Cerebellar nuclear complex (tissue), 1 donor: ENCODE measurements at places on chromosomes 4 and X.

DNA sequence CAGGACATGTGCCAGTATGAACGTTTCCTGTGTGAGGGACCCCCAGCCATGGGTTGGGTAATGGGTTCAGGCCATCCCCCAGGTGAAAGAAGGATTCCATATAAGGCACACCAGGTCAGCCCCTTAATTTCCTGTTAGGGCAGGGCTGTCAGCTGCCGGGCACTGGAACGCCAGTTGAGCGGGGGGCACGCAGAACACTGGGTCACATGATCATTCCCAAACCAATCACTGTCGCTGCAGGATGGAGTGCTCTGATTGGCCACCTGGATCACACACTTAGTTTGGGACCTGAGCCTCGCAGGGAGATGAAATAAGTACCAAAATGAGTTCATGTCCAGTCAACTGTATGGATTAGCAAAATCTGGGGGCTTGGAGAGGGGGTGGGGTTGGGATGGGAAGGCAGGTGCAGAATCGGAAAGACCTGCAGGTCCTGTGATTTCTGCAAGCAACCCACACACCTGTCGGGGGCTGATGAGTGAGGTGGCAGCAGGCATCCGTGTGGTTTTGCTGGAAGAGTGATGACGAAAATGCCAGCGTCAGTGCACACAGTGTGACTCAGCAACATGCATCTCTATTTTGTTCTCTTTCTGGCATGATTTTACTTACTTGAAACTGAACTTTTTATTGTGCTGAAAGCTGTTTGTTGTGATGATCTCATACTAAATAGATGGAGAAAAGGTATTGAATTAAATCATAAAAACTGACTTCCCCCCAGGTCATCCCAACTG is 32.2 kb downstream of the RNF212 start:
- no peak for DNase-seq

DNA sequence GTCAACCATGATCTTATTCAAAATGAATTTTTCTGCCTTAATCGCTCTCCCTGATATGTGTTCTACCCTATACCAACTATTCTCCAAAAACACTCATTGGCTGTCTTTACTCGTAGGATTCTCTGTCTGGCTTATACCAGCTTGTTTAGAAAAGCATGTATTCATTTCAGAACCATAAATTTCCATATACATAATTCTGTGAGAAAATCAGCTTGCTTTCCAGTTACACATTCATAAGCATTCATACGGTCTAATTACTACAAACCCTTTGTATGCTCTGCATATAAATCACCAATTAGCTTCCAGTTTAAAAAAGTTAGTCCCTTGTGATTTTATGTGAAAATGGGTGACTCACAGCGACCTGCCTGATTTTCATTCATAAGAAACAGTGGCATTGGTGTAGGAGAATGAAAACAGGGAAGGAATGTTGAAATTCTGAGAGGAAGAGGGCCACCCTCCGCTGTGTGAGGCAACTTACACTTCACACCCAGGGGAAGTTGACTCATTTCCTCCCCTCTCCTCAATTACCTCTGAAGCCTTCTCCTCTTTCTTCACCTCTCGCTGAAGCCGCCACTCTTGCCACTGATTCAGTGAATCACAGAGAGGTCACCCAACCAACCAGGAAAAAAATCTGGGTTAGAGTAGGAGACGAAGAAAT is 63.3 kb downstream of the MEPE start:
- DNase-seq: no peak

- DNase-seq: no peak
Measured at GRCh38 chr4:154720618-154721267, 23.1 kb upstream of the LRAT start.

DNA sequence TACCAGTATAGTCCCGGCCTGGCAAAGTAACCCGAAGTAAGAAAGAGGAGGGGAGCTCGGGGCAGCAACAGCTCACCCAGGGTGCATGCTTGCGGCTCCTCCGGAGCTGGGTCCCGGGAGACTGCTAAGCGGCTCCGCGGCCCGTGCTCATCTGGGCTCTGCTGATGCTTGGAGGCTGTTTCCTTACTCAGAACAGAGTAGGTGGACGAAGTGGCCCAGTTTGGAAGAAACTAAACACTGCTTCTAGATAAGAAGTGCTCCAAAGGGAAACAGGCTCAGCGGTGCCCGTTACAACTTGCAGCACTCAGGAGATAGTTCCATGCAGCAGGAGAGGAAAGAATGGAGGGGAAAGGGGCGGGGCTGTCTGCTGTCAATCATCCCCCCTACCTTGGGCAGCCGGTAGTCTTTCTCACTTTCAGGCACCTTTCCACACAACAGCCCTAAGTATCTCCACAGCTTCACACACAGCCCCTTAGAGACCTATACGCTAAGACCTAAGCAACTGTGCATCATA is at the start of gene COL4A6:
Gene COL4A6 (minus strand): TSS at position 313 of the 514 bp plus-strand sequence. CDS start 226 bp downstream, at position 87.
- DNase-seq: no peak

DNA sequence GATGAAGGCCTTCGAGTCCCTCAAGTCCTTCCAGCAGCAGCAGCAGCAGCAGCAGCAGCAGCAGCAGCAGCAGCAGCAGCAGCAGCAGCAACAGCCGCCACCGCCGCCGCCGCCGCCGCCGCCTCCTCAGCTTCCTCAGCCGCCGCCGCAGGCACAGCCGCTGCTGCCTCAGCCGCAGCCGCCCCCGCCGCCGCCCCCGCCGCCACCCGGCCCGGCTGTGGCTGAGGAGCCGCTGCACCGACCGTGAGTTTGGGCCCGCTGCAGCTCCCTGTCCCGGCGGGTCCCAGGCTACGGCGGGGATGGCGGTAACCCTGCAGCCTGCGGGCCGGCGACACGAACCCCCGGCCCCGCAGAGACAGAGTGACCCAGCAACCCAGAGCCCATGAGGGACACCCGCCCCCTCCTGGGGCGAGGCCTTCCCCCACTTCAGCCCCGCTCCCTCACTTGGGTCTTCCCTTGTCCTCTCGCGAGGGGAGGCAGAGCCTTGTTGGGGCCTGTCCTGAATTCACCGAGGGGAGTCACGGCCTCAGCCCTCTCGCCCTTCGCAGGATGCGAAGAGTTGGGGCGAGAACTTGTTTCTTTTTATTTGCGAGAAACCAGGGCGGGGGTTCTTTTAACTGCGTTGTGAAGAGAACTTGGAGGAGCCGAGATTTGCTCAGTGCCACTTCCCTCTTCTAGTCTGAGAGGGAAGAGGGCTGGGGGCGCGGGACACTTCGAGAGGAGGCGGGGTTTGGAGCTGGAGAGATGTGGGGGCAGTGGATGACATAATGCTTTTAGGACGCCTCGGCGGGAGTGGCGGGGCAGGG is 568 bp downstream of the HTT start:
- no peak for DNase-seq

DNA sequence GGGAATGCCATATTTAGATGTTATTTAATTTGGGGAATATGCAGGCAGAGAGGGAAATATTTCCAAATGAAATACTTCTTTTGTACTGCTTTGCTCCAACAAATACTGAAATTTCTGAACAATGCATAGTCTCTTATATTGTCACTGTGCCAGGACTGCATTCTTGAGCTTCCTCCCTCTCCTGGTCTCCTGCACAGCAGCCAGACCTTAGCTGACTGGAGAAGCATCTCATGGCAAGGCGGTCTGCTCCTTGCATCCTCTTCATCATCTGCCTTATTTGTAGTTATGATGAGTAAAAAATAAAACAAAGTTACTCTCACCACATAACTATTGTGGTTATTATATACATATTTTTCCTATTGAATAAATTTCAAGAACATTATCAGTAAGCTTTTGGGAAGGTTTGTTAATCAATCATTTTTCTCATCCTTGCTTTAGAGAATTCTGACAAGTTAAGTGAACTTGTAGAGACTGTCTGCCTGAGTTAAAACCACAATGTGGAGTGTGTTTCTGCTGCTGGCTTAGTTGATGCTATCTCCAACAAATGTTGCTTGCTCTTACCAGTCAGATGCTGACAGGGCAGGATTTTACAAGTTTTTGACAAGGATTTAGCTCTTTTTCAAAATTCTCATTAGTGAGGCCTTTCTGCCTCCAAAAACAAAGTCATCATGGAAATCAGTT is 153.6 kb downstream of the SOWAHB start:
- no peak for DNase-seq

DNA sequence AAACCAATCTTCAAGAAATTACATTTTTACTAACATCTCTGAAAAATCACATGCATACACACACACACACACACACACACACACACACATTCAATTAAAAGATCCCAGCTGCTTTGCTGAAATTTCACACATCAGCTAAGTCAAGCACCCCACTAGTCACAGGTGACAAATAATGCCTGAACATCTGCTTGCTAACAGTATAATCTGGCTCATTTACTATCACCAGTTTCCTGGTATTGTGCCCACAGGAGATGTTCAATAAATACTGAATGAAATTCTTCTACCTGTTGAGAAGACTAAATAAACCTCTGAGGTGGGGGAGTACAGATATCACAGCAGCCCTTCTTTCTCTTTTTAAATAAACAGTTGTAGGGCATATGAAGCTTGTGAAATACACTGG is 994.0 kb downstream of the ARAP2 start:
- DNase-seq: no peak

DNA sequence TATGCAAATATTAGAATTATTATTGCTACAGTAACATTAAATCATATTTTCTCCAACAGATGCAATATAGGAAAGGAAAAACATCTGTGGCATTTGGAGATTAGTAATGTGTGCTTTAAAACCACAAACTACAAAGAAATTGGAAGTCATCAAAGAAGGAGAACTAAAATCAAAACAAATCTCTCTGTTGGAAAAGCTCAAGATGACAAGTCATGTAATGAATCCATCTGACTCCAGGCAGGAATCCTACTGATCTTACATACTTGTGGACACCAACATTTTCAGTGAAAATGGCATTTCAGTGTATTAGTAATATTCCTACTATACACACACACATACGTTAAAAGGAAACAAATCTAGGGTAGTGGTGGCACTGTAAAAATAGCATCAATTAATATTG is 98.2 kb downstream of the SLC39A8 start:
- DNase-seq: no peak

GRCh38 chr4:10527438-10527837 is 70.2 kb upstream of the ZNF518B start:
- DNase-seq: no peak

- DNase-seq: no peak
Measured at GRCh38 chr4:82394896-82395295, 21.1 kb upstream of the HNRNPD start.

- DNase-seq: no peak
Measured at GRCh38 chr4:187232196-187232595, 508.5 kb upstream of the FAT1 start.

DNA sequence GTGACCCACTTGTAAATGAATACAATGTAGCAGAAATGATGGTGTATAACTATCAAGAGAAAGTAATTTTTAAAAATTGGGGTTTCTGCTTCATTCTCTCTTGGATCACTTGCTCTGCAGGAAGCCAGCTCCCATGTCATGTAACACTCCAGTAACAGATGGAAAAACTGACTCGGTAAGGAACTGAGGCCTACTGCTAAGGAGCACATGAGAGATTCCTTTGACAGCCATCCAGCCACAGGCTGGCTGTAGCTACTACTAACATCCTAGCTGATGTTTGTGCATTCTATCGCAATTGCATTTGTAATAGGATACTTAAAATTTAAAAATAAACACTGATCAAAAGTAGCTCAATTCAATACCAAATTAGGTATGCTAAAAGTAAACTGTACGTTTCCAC is 102.3 kb upstream of the MAB21L2 start:
- no peak for DNase-seq

DNA sequence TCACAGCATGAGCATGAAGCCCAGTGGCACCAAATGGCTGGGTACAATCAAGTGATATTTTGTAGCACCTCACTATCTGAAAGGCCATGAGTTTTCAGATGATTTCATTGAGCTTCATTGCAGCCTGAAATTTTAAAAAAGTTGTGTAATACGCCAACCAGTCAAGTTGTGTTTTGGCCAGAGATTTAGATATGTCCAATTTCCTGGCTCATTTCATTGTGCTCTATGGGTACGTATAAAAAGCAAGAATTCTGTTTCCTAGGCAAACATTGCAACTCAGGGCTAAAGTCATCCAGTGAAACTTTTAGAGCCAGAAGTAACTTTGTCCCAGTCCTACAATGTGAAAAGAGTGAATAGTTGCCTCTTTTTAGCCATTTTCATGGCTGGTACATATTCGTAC is 212.5 kb downstream of the GC start:
- DNase-seq: no peak

DNA sequence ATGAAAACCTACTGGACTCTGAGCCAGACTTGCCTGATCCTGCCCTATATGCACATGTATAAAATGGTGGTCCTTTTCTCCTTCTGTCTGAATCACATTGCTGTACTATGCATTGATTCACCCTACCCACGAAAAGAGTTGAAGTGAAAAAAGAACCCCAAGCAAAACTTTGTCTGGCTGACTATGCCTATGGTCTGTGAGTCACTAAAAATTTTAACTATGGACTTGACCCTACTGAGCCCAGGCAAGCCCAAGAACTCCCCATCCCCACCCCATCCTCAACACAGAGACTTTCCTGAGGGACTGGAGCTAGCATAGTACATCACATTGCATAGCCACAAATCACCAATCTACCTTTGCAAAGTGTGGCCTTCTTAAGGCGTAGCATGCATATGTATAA is 116.6 kb upstream of the TENM3 start:
- no peak for DNase-seq

DNA sequence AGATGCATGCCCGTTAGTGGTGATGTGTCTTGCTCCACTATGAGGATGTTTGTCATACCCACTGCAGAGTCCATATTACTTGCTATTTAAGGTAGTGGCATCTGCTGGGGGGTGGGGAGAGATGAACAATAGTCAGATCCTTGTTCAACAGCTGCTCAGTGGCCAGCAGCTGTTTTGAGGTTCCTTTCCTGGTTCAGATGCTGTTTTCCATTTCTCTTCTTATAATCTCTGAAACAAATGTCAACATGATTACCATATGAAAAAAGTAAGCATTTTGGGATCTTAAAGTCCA is 1567.9 kb upstream of the TENM3 start:
- no peak for DNase-seq

DNA sequence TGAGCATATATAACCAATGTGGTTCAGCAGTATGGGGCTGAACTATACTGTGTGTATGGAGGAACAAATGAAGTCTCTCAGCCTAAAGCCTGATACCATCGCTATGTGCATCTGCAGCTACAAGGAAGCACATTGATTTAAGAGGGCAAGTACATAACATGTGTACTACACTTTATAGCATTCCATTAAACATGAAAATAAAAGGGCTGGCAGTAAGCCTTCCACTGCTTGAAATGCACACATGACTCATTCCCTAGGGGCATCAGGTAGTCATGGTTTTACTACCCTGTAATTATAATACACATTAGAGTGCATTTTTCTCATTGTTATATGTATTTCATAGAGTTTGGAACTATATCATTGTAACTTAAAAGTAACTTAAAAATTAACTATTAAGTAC is 51.2 kb downstream of the SMARCA1 start:
- DNase-seq: no peak

GRCh38 chrX:155023907-155024833 is 1.6 kb upstream of the F8 start:
- no peak for DNase-seq
